Umbilical cord (tissue), 2 donors: ENCODE measurements at places on chromosomes 5 and 9. TPM values are rescaled to one million over a fixed set of nuclear protein-coding genes. Genes with fewer than 3 reads are reported as not detected.

DNA sequence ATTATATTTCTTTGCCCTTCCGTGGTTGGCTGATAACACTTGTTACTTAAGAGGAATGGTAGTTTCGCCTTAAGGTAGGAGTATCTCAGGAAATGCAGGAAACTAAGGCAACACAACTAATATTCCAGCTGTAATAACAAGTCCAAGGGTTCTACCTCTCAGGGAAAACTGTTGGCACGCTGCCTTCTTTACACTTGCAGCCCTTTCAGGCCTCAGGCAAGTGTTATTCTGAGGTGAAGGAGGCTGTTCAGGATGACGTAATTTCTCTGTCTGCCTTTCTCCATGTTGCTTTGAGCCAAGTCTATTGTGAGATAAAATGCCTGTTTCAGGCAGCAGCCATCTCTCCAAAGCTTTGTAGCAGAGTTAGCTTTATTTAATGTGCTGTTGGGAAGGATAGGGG is 38.0 kb downstream of the VCAN start:
- peak; percentile 54 for DNase-seq

DNA sequence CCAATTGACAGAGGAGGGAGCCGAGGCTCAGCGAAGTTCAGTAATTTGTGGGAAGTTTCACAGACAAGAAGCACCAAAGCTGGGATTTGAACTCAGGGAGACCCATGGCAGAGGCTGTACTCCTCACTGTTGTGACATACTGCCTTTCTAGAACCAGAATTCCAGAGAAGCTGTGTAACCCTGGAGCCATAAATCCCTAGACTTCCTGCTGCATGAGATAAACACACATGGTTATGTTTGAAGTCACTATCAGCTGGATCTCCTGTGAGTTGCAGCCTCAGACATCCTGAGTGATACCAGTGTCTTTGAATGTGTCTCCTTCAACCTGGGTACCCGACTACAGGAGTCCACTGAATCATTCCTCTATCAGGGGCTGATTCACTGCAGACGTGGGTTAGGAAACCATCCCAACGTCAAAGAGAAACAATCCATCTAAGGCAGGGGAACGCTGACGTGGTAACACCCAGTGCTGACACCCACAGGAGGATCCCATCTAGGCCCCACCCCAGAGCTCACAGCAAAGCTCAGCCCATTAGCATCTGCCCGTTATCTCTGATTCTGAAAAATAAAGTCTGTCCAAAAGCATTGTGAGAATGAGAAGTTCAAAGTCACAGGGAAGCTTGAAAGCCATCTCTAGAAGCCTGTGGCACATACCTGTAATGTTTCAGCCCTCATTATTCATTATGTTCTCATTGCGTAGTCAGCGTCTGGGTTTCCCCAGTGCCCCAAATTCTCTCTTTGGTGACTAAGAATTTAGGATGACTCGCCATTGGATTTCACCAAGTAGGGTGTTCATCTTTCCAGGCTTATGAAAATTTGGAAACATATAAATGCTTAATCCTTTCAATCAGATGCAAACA is 36.3 kb upstream of the BASP1 start:
- DNase-seq: peak; percentile 92

GRCh38 chr5:64742411-64742810 is 26.1 kb downstream of the SREK1IP1 start:
- no peak for DNase-seq

OMD gene
- total RNA-seq: 17.1 TPM

GRCh38 chr9:450057-450456 is 235.4 kb downstream of the DOCK8 start:
- no peak for DNase-seq

DNA sequence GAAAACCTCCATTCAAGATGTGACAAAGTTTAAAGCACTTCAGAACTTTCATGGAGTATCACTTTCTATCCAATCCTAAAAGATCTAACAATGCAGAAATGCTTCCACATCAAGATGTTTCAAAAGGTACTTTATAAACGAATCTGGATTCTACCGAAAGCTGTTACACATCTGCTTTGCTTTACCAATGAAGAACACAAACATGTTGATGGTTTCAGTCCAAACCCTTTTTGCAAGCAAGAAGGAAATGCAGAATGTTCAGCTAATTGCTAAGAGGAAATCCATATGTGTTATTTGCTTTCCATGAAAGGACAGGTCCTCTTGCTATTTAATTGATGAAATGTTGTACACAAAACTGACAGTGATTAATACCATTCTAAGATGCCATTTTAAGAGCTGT is 419.6 kb downstream of the EFNA5 start:
- DNase-seq: no peak

DNA sequence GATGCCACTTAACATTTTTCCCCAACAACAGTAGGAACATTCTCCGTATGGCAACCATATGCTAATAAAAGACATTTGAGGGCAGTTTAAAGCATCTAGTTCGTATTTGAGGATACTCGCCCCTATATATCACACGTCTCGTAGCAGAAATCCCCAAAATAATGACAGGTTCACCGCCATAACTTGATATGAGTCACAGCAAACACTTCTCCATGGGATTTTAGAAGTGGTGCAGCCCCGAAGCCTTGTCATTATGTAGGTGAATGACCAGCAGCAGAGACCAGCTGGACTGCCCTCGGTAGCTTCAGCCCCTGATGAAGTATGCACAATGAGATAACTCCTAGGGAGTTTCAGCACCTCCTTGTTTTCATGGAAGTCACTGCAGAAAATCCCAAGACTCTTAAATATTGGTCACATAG is 2.0 kb downstream of the CTNND2 start:
- DNase-seq: no peak

DNA sequence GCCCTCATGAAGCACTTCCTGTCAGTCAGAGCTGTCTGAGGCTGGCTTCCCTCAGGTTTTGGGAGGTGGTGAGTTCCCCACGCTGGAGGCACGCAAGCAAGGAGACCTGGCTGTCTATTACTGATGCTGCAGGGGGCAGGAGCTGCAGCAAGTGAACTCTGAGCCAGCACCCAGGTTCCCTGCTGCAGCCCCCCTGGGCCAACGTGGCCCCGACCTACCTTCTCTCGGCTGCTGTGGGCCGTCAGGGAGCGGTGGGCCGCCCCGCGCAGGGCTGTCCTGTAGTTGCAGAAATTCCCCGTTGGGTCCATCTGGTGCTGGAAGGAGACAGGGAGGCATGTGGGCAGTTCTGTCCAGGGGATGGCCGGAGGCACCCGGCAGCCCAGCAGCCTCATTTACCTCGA is 46.8 kb upstream of the RNF130 start:
- DNase-seq: no peak
